ENCODE measurements at places on chromosomes 12 and 14. TPM values are rescaled to one million over a fixed set of nuclear protein-coding genes. Genes with fewer than 3 reads are reported as not detected.

OASL gene
- total RNA-seq = 0.55 TPM

PLCZ1 gene
- total RNA-seq = not detected

PTHLH gene
- not detected for total RNA-seq

KLRB1 gene
- 0.30 TPM for total RNA-seq

SLC4A8 gene
- 0.32 TPM for total RNA-seq

ATP2A2 gene
- total RNA-seq = 3,201 TPM

SOX5 gene
- total RNA-seq = 4.0 TPM

ASB2 gene
- 268 TPM for total RNA-seq

TUNAR gene
- total RNA-seq = not detected

MMP17 gene
- total RNA-seq = 0.47 TPM

NTN4 gene
- 76.5 TPM for total RNA-seq

GRIN2B gene
- total RNA-seq = 0.17 TPM

CIROP gene
- total RNA-seq = not detected

FIGNL2 gene
- 0.35 TPM for total RNA-seq

JPH4 gene
- 0.22 TPM for total RNA-seq

B4GALNT1 gene
- total RNA-seq = 5.1 TPM

RIPK3 gene
- 3.5 TPM for total RNA-seq

CMKLR1 gene
- total RNA-seq = 6.4 TPM

FLRT2 gene
- total RNA-seq = 4.6 TPM

EXOC5 gene
- total RNA-seq = 64.2 TPM

TMEM229B gene
- total RNA-seq = 2.2 TPM

EML5 gene
- 0.25 TPM for total RNA-seq

PTPRQ gene
- total RNA-seq = 0.77 TPM

NKX2-1 gene
- not detected for total RNA-seq
